ENCODE measurements at places on chromosomes 2 and 18. TPM values are rescaled to one million over a fixed set of nuclear protein-coding genes. Genes with fewer than 3 reads are reported as not detected.

Gene MPP4
- 0.14 TPM for total RNA-seq

Gene TMEM178A
- total RNA-seq = 0.14 TPM

Gene FAM237A
- total RNA-seq = not detected

Gene ABCA12
- 0.17 TPM for total RNA-seq

Gene SIX3
- total RNA-seq = 0.57 TPM

Gene FIGLA
- total RNA-seq = not detected

Gene STARD6
- not detected for total RNA-seq

Gene TDRD15
- not detected for total RNA-seq

Gene NT5DC4
- not detected for total RNA-seq

Gene FAM161A
- 8.4 TPM for total RNA-seq

Gene ELP2
- 39.0 TPM for total RNA-seq

Gene ACYP2
- 8.0 TPM for total RNA-seq

Gene GPR155
- total RNA-seq = 0.29 TPM

Gene RGPD4
- 0.07 TPM for total RNA-seq

Gene DNAH6
- not detected for total RNA-seq

Gene LDLRAD4
- 2.7 TPM for total RNA-seq

Gene LRATD1
- total RNA-seq = 0.03 TPM

Gene C2orf80
- not detected for total RNA-seq

Gene CROCC2
- not detected for total RNA-seq

Gene SLC4A5
- total RNA-seq = 0.40 TPM

Gene DCDC2C
- 0.36 TPM for total RNA-seq

Gene SAG
- not detected for total RNA-seq

Gene XDH
- total RNA-seq = 1.1 TPM

Gene ZAP70
- total RNA-seq = 0.06 TPM

Gene SELENOI
- total RNA-seq = 21.7 TPM

Gene RELCH
- total RNA-seq = 13.3 TPM

Gene SMPD4
- total RNA-seq = 78.6 TPM

Gene OTOF
- total RNA-seq = 0.12 TPM

Gene MYO1B
- total RNA-seq = 72.4 TPM

Gene ADAM17
- 26.5 TPM for total RNA-seq

Gene AGXT
- not detected for total RNA-seq

Gene ZNF2
- total RNA-seq = 3.3 TPM

Gene LAMA1
- total RNA-seq = not detected

Gene CLHC1
- 3.1 TPM for total RNA-seq

Gene ITGB6
- 0.84 TPM for total RNA-seq

Gene MOGAT1
- not detected for total RNA-seq

Gene HMSD
- total RNA-seq = 0.54 TPM

Gene CCDC85A
- total RNA-seq = 0.05 TPM

Gene BCL2
- total RNA-seq = 0.58 TPM

Gene EMILIN1
- 0.36 TPM for total RNA-seq

Gene SCG2
- total RNA-seq = 1.3 TPM

Gene TSGA10
- total RNA-seq = 5.1 TPM

Gene SERPINB11
- total RNA-seq = not detected

Gene NYAP2
- total RNA-seq = not detected

Gene ALLC
- total RNA-seq = 0.06 TPM
